ENCODE measurements at places on chromosomes 12 and 14. TPM values are rescaled to one million over a fixed set of nuclear protein-coding genes. Genes with fewer than 3 reads are reported as not detected.

The KCTD10 gene
- total RNA-seq: 24.2 TPM

The GUCY2C gene
- total RNA-seq: not detected

The DAO gene
- total RNA-seq: not detected

The PROX2 gene
- not detected for total RNA-seq

The LRTM2 gene
- not detected for total RNA-seq

The CCDC38 gene
- total RNA-seq: not detected

The PLEKHG7 gene
- not detected for total RNA-seq

The LIMA1 gene
- 5.1 TPM for total RNA-seq

The INTS13 gene
- 12.1 TPM for total RNA-seq

- H3K36me3 ChIP-seq: no peaks in the 10 kb centered on the region
- no peaks in the 10 kb centered on the region for H3K27me3 ChIP-seq
- H3K4me1 ChIP-seq: no peaks in the 10 kb centered on the region
These were observed 642.7 kb downstream of the DIO2 start for GRCh38 chr14:79568594-79568993.

DNA sequence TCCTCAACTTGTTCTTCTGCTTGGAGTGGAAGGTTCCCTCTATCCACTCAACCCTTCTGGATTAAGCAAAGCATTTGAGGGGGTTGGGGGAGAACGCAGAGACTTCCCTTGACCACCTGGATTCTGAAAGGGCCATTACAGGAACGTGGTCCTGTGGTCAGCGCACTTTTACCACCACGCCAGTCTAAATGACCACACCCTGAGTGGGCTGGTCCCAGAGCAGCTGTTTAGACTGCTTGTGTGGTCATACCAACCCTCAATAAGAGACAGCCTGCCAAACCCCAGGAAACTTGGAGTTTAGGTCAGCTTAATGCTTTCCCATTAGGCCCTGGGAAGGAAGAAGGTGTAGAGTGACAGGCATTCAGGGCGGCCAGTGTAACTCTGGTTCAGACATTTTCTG is 165.5 kb upstream of the ATP2B1 start:
- H3K4me3 ChIP-seq: no peak overlapping the region
- no peaks in the 10 kb centered on the region for H3K36me3 ChIP-seq
- no peaks in the 10 kb centered on the region for H3K4me1 ChIP-seq
- no peak for DNase-seq
- H3K27ac ChIP-seq: no peak overlapping the region

DNA sequence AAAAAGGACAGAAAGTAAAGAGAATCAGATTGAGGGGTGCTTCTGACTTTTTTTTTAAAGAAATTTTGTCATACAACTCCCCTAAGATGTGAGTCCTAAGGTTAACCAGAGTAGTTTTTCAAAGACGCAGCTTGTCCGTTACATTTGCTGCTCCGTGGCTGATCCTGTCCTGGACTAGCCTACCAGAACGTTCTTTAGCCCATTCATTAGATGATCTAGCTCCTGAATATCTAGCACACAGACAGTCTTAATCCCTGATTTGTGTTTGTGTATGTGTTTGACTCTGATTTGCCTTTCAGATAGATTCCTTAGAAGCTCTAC is 60.3 kb downstream of the SAMD4A start:
- H3K27ac ChIP-seq: peak overlapping the region; percentile 72
- no peaks in the 10 kb centered on the region for H3K27me3 ChIP-seq
- no peaks in the 10 kb centered on the region for H3K36me3 ChIP-seq
- no peak for DNase-seq
- peaks cover 25% of the 10 kb centered on the region for H3K4me1 ChIP-seq

GRCh38 chr12:120821878-120822277 is 82.3 kb downstream of the SPPL3 start:
- no peak overlapping the region for H3K4me3 ChIP-seq
- H3K27me3 ChIP-seq: no peaks in the 10 kb centered on the region
- DNase-seq: no peak
- no peaks in the 10 kb centered on the region for H3K36me3 ChIP-seq
- H3K27ac ChIP-seq: no peak overlapping the region
- H3K4me1 ChIP-seq: no peaks in the 10 kb centered on the region

DNA sequence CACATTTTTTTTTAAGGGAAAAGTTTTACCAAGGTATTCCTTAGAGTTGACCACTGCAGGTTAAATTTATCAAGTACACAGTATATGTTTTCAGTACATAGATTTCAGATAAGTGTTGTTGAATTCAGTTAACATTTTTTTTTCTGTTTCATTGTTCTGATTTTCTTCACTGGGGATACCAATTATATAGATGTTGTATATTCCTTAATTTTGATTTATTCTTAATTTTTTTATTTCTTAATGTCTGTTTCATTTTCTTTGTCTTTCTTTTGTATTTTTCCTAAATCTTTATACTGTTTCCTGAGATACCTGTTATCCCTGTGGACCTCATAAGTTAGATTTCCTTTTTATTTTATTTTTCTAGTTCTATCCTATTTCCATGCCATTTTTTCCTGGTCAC is 234.8 kb downstream of the TTC6 start:
- no peaks in the 10 kb centered on the region for H3K36me3 ChIP-seq
- H3K27me3 ChIP-seq: no peaks in the 10 kb centered on the region
- no peak overlapping the region for H3K27ac ChIP-seq
- DNase-seq: no peak
- no peak overlapping the region for H3K4me3 ChIP-seq

DNA sequence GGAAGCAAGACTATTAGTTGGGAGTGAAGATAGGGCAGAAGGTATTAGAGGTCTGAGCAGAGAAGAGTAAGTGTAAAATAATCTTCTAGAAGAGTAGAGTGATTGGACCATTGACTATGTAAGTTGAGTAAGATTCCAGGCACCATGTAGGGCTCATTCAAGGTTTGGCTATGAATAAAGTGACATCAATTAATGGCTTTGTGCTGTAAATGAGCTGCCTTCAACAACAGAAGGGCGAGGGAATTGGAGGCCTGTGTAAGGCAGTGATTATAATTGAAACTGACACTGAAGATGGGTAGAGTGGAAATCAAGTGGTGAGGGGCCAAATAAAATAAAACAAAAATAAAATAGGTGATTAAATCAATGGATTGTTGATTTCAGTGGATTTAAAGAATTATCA is 26.4 kb downstream of the PTPRQ start:
- no peak overlapping the region for H3K4me3 ChIP-seq
- no peak for DNase-seq
- no peaks in the 10 kb centered on the region for H3K27me3 ChIP-seq

DNA sequence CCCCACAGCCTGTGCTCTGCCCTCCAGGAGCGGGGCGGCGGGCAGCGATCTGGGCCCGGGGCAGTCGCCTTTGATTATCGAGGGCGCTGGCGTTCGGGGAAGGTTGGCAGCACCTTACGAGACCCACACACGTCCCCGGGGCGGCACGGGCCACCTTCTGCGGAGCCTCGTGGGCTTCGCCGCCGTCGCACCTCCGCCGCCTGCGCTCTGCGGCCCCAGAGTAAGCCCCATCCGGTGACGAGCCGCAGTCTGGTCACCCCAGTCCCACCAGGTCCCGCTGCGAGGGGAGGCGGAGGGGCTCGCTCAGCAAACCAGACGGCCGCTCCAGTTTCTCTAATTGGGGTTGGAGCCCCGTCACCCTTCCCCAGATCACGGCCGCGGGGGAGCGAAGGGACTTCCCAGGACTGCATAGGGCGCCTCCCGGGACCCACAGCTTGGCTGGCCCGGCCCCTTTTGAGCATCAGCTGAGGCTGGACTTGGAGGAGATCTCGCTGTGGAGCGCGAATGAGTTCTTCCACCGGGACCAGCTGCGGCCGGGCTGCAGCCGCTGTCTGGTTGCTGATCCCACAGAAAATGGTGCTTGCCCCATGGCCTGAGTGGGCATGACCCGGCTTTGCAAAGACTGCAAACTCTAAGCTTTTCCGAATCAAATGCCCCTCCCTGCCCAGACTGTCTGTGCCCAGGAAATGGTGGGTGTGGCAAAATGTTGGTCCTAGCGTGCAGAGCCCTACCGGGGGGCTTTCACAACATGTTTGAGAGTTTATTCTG is 560 bp downstream of the LGALS3 start:
- DNase-seq: peak; percentile 17
- peak overlapping the region; percentile 59 for H3K4me3 ChIP-seq
- peaks cover 38% of the 10 kb centered on the region for H3K4me1 ChIP-seq
- no peaks in the 10 kb centered on the region for H3K36me3 ChIP-seq
- H3K27ac ChIP-seq: no peak overlapping the region

DNA sequence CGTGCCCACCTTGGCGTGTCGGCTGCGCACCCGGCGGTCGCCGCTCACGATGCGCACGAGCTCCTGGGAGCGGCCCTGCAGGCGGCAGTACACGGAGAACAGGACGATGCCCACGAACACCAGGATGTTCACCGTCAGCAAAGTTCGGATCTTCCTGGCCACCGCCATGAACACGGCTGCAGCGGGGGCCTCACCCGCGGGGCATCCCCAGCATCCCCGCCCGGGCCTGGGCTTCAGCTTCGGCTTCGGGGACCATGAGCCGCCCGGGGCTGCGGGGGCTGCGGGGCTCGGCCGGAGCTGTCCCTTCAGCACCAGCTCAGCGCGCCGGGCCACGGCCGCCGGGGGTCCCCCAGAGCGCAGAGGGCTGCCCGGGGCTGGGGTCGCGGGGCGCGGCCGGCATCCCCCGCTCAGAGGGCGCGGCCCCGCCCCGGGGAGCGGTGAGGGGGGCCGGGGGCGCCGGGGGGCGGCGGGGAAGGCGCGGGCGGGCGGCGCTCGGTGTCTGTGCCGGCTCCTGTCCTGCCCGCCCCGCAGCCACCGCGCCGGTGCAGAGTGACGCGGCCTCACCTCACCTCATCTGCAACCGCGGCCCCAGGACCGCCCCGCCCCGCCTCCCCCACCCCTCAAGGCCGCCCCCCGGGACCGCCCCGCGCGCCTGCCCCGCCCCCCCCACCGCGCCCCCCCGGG is at the start of gene GALNT9:
GALNT9 (minus strand) TSS at position 554 of the 684 bp plus-strand sequence; CDS start at position 168, 386 bp downstream.
- no peak within 1 kb of the TSS for H3K27ac ChIP-seq
- H3K4me3 ChIP-seq: no peak within 1 kb of the TSS
- peaks cover 47% of the 10 kb centered on the region for H3K27me3 ChIP-seq
- no peaks in the 10 kb centered on the region for H3K36me3 ChIP-seq
- H3K4me1 ChIP-seq: peaks cover 14% of the 10 kb centered on the region

- H3K36me3 ChIP-seq: peaks cover 16% of the 10 kb centered on the region
- peak overlapping the region; percentile 71 for H3K27ac ChIP-seq
- H3K27me3 ChIP-seq: no peaks in the 10 kb centered on the region
These were observed 513 bp downstream of the PFDN5 start for GRCh38 chr12:53295891-53296219.

GRCh38 chr14:54688229-54688628 is 121.3 kb downstream of the SAMD4A start:
- H3K27ac ChIP-seq: no peak overlapping the region
- no peaks in the 10 kb centered on the region for H3K36me3 ChIP-seq
- no peaks in the 10 kb centered on the region for H3K4me1 ChIP-seq
- no peaks in the 10 kb centered on the region for H3K27me3 ChIP-seq
- no peak for DNase-seq
- H3K4me3 ChIP-seq: no peak overlapping the region

DNA sequence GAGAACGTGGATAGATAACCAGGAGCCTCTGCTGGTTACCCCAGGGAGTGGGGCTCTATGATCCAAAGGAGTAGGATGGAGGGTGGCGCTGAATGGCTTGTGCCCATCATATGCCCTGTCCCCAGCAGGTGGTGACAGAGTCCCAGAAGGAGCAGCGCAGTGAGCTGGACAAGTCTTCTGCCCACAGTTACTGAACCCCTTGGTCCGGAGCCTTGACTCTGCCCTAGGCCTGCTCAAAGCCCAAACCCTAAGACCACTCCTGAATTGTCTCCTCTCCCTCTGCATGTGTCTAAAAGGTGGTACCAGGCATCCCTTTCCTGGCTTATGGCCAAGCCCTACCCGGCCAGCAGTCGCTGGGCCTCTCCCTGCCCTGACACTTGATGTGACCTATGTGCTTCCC is 3.2 kb downstream of the PRPH start:
- H3K4me3 ChIP-seq: no peak overlapping the region
- H3K36me3 ChIP-seq: no peaks in the 10 kb centered on the region
- H3K4me1 ChIP-seq: peaks cover 35% of the 10 kb centered on the region
- H3K27ac ChIP-seq: no peak overlapping the region

DNA sequence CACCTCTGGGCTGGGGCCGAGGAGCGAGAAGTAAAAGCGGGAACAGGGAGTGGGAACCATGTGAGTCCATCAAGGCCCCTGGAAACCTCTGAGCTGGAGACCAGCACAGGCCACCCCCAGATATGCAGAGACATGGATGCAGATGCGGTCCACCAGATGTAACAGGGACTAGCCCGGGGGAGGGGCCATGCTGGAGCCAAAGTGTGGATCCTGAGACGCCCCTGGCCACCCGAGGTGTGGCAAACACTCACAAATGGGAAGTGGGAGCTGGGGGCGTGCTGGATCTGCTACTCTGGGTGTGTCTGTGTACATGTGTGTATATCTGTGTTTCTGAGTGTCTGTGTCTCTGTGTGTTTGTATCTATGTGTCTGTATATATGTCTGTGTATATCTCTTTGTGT is 12.8 kb downstream of the MYL2 start:
- DNase-seq: no peak
- peaks cover 3% of the 10 kb centered on the region for H3K4me1 ChIP-seq
- no peak overlapping the region for H3K27ac ChIP-seq
- no peaks in the 10 kb centered on the region for H3K27me3 ChIP-seq
- no peaks in the 10 kb centered on the region for H3K36me3 ChIP-seq
- no peak overlapping the region for H3K4me3 ChIP-seq
